Stimulated activated CD4-positive, alpha-beta T cell treated with anti-CD3 and anti-CD28 coated beads, Interleukin-12 subunit alpha, Interleukin-12 subunit beta, amount 100 ng/mL, for 4 hours (primary cell): ENCODE measurements at places on chromosomes 6 and 20.
A peak's percentile ranks its signal among the peaks of the same experiment; 100 is the strongest.

GRCh38 chr20:20553541-20553940 lies 158.9 kb downstream of the RALGAPA2 start:
- DNase-seq: no peak

- no peak for DNase-seq
Observed at GRCh38 chr6:57069920-57070331, 20.1 kb upstream of the ZNF451 start.

GRCh38 chr6:151804585-151805285 lies 2.7 kb upstream of the ESR1 start:
- DNase-seq: no peak

DNA sequence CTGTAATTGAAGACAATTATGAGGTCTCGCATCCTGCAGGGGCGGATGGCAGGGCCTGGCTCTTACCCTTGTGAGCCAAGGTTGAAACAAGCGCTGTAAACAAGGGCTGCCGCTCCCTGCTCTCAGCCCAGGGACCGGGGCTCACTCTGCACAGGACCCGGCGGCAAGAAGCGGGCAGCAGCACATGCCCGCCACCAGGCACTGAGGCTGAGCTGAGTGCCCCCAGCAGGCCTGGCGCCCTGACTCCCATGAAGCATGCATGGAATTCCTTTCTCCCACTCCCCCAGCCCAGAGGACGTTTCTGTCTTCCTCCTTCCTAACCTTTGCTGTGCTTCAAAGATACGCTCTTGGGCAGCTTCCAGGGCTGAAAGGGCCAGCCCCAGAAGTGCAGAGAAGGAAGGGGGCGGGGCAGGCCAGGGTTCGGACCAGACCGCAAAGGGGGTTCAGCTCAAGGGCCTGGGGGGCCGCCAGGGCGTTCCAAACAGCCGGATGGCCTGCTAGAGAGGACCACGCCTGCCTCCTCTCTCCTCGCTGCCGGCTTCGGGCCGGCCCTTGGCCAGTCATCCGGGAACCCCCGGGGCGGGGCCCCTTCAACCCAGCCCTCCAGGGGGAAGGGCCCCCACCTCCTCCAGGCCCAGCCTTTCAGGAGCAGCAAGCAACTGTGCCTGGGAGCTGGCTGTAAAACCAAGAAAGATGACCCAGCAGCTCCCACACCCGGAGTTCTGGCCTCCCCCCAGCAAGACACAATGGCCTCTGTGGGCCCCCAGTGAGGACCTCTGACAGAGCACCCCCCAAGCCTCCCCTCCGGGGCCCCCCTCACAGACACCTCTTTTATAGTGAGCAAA lies 109.9 kb downstream of the NOL4L start:
- no peak for DNase-seq

DNA sequence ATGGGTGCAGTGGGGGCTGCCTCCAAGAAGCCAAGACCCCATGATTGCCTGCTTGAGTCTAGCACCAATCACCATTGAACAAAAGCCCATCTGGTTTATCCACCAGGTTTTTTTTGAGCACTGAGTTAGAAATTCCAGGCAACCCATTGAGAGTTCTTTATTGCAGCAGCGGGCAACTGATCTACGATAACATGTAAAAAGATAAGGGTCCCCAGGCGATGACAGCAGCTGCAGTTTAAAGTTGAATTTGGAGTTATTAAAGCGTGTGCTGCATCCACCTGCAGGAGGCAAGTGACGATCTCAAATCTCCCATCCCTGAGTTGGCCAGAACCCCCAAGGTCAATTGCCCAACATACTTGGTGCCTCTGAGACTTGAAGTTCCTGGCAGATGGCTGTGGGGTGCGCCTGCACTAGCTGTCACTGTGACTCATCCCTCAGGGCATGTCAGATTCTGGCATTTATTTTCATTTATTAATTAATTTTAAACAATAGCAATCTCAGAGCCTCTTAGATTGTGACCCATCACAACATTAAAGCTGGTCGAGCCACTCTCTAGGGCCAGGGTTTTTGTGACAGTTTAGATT lies 290.4 kb upstream of the SULF2 start:
- no peak for DNase-seq

DNA sequence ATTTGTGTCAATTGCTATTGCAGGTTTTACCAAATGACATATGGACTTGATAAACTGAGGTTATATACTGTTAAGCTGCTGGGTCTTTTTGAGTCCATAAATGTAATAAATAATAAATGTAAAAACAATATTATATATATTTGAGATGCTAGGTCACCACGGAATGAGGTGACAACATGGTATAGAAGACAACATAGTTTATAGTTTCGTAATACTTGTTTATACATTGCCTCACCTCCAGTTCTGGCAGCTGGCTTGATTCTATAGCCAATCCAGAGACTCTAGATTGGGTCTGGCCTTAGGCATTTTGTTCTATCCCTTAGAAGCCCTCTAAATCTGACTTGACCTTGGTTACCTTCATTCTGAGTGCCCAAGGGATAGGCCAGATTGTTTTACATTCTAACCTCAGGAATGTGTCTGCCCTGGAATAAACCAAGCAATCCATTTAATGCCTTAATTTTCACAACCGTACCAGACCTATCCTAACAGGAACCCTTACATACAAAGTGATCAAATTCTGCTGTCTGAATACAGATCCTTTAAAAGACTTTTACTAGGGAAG lies 61.5 kb upstream of the STXBP5 start:
- no peak for DNase-seq

- no peak for DNase-seq
Observed at GRCh38 chr20:20791664-20792568, 79.5 kb upstream of the RALGAPA2 start.

GRCh38 chr20:62243906-62244515 lies 5.7 kb downstream of the OSBPL2 start:
- DNase-seq: no peak

DNA sequence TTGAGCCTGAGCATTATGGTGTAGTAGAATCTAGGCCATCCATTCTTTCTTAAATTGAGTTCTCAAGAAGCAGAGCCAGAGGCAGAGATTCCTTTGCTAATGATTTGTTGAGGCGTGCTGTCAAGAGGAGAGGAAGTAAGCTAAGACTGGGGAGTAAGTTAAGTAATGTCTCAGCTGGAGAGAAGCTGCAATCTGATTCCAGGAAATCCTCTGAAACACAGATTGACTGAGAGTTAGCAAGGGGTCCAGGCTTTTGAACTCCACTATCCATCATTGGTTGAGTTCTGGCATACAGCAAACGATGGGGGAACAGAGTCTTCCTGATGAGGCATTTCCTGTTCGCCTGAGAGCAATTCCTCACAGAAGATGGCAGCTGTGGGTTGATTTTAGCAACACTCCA lies 207.4 kb upstream of the RAB32 start:
- DNase-seq: no peak

DNA sequence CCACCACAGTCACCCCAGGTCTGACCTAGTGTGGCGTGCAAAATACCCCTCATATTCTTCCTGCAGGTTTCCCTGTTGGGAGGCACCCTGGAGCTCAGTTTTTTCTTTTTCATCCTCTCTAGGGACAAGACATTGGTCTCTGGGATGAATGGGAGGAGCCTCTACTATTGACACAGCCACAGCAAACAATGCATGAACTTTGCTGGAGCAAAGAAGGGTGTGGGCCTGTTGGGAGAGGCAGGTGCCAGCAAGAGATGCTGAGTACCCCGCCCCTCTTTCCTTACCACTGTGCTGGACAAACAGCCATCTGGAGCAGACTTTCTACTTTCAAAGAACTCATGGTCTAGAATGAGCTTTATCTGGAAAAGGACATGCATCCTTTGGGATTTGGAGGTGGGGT lies 10.1 kb downstream of the TGM3 start:
- DNase-seq: no peak

- DNase-seq: no peak
Observed at GRCh38 chr6:168648240-168649125, 207.5 kb downstream of the SMOC2 start.

DNA sequence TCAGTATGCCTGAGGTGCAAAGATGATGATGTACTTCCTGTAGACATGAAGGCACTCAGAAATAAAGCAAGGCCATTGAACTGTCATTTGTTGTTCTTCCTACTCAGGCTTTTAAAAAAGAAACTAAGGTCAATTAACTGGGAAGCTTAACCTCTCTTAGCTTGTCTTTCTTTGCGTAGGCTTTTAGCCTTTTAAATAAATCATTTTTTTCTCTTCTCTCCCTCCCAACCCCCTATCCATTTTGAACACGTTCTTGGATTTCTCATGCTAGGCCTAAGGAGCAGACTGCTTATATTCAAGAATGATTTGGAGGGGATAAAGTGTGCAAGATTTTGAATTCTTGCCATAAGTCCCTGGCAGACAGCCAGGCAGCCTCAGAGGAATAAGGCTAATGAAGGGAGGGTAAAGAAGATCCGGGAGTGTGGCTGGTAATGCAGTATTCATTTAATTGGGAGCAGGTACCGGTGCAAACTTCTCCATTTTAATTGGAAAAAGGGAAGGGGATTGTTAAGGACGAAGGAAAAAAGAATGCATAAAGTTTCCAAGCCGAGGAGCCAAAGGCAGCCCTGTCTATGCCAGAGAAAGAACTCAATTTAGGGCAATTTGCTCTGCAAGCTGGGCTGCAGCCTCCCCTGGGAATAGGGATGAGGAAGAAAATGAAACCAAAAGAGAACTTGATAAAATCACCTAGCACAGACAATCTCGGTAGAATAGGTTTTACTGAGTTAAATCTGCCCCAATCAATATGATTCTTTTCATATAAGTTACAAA lies 343.8 kb upstream of the MMS22L start:
- DNase-seq: no peak

- no peak for DNase-seq
Observed at GRCh38 chr20:38113401-38114325, 51.4 kb downstream of the TGM2 start.

DNA sequence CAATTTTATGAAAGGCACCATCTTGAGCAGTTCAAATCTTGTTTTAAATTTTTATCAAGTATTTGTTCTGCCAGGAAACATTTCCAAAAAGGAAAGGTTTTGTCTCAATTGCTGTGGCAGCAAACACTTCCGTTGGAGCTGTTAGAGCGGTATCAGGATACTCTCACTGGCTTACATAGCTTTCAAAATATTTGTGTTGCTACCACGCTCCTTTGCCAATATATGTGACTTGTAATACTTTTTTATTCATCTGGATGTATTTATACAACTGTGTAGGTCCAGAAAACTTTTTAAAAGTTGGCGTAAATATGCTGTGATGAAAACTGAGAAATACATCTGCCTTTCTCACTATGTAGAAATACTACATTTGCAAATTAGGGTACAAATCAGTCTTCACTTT lies 37.8 kb upstream of the NHSL1 start:
- no peak for DNase-seq

DNA sequence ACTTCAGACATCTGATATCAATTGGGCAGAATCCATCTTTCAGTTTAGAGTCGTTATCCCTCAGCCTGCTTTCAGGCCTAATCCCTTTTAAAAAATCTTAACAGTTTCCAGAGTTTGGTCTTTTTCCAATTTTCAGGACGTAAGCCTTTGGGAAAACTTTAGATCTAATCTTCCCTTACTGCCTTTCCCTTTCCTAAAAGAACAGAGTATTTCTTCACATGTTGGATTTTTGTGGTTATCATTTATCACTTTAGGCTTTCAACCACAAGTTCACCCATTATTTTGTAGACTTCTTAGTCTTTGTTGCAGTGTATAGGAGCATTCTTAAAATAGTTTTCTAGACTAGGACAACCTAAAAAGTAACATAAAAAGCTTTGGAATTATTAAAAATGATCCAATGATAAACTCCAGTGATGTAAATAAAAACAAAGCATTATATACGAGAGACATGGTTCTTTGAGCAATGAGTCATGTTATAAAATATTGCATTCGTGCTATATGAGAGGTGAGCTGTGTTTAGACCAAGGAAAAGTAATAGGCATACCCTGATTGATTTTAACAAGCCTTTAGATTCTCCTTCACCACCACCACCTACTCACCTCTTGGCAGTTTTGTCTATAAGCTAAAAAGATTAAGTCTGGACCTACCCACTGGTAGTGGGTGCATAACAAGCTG lies 90.4 kb upstream of the MCHR2 start:
- DNase-seq: no peak

- DNase-seq: no peak
Observed at GRCh38 chr6:252775-253535, 39.3 kb upstream of the DUSP22 start.

DNA sequence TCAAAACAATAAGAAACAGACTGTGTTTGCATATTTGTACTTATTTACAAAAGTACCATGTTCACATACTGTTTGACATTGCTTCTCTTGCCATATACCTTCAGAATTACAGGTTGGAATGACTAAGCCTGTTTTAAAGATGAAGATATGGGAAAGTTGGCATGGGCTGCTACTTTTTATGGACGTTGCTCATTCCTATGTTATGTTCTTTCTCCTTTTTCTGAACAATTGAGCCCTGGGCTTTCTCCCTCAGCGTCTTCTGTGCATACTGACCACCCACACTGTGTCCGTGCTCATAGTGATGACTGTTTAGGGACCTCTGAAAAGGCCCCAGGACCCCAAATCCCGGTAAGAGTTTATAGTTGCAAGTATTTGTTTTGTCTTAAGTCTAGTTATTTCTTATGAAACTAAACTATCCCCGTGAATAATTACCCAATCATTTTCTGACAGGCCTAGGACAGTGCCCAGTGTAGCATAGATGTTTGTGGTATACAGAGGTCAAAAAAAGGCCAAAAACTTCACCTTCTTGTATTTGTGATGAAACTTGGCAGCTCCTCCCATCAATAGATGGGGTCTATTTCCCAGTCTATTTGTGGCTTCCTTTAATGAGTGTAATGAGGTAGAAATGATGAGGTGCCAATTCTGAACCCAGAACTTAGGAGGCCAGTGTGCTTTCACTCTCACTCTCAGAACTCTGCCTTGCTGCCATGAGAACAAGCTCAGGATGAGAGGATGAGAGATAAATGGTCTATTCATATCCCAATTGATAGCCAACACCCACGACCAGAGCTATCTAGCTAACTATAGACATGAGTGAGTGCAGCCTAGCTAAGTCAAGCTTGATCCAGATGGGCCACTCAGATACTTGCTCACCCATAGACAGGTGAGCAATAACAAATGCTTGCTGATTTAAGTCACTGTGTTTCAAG lies 40.9 kb downstream of the GSTA4 start:
- no peak for DNase-seq

DNA sequence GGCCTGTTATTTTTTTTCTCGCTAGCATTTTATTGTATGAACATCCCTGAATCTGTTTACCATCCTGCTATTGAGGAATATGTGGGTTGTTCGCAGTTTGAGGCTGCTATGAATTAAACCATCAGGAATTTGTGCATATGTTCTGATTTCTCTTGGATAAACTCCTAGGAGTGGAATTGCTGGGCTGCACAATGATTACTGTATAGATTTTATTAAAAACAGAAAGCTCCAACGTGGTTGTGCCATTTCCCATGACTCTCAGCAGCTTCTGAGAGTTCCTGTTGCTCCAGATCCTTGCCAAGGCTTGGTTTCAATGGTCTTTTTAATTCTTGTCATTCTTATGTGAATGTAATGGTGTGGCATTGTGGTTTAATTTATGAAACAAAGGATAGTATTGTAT lies 75.1 kb downstream of the EDN3 start:
- DNase-seq: no peak

- peak; percentile 45 for DNase-seq
Observed at GRCh38 chr20:60262967-60263603, 304.9 kb downstream of the CDH26 start.
